GM04504 (cell line): ENCODE measurements at places on chromosomes 4 and X.

GRCh38 chr4:141395919-141396318 lies 175.2 kb downstream of the ZNF330 start:
- DNase-seq = no peak

- no peak for DNase-seq
Observed at GRCh38 chr4:525660-526059, 26.6 kb downstream of the PIGG start.

DNA sequence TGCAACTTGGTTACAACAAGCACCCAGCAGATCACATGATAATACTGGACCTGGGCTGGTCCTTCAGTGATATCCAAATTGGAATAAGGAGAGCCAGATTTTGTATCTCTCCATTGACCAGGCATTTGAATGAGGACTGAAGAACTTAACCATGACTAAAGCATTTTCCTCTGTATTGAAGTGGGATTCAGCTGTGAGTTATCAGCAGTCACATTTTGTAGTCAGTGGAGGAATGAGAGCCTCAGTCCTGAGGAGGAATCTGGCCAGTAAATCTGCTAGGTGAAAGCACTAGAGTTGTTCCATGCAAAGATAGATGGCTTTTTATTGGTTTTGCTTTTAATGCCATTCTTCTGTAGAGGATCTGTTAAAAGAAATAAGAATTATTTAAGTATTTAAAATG lies 1506.0 kb downstream of the PCDH7 start:
- DNase-seq = peak; percentile 52

DNA sequence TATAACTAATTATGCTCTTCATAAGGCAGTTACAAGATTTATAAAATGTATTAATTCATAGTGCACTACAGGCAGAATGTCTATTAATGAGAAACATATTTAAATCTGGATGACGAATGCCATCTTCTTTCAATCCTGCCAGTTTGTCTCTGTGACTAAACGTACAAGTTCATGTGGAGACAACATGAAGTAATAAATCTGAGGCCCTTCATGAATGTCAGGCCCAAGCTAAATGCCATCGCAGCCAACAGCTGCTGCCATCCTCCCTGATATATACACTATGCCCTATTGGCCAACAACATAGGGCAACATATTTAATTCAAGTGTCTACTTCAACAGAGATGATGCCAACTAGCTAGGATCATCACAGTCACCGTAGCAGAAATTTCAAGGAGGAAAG lies 43.7 kb downstream of the TSPAN5 start:
- DNase-seq = no peak

- DNase-seq = no peak
Observed at GRCh38 chrX:3509934-3510333, 163.5 kb upstream of the MXRA5 start.

- no peak for DNase-seq
Observed at GRCh38 chr4:153189016-153189801, 15.0 kb upstream of the TRIM2 start.

GRCh38 chr4:185730849-185731608 lies 81.0 kb downstream of the SORBS2 start:
- no peak for DNase-seq

- no peak for DNase-seq
Observed at GRCh38 chrX:48753708-48754228, 7.8 kb upstream of the GLOD5 start.

- no peak for DNase-seq
Observed at GRCh38 chr4:16609170-16609758, 289.2 kb downstream of the LDB2 start.

- DNase-seq = no peak
Observed at GRCh38 chr4:73197220-73197619, 61.4 kb downstream of the ANKRD17 start.
